ENCODE measurements at places on chromosomes 1 and 21.

- DNase-seq: no peak
Observed at GRCh38 chr21:45224189-45224938, 63.3 kb downstream of the POFUT2 start.

DNA sequence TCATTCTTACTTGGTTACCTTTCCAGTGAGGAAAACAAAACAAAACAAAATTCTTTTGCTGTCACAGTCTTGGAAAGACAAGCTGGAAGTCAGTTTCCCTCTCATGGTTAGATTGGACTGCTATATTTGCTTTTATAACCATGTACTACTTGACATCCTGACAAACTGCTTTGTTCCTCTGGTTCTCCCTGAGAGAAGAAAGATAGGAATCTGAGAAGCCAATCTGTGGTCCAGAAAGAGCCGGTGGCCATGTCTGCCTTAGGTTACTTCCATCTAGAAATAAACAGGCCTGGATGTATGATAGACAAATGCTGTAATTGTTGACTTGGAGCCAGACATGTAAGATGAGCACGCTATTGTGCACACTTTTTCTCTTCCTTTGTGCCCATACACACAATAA, 330.0 kb downstream of the BRINP3 start:
- DNase-seq: no peak

DNA sequence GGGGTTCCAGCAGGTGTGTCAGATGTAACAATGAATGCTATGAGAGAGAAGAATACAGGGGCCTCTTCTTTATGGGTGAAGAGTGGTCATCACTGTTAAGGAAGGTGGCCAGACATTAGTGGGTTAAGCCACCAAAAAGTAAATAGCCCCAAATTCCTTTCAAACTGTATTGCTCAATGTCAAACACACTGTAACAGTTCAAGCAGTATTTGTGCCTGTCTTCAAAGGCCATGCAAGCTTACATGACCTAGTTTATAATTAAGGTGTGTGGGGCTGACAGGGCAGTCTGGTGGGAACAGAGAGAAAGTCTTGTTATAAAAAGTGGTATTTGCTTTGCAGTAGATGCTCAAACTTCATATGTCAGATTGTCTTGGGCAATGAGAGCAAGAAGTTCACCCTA, 18.5 kb downstream of the CHIT1 start:
- DNase-seq: no peak

DNA sequence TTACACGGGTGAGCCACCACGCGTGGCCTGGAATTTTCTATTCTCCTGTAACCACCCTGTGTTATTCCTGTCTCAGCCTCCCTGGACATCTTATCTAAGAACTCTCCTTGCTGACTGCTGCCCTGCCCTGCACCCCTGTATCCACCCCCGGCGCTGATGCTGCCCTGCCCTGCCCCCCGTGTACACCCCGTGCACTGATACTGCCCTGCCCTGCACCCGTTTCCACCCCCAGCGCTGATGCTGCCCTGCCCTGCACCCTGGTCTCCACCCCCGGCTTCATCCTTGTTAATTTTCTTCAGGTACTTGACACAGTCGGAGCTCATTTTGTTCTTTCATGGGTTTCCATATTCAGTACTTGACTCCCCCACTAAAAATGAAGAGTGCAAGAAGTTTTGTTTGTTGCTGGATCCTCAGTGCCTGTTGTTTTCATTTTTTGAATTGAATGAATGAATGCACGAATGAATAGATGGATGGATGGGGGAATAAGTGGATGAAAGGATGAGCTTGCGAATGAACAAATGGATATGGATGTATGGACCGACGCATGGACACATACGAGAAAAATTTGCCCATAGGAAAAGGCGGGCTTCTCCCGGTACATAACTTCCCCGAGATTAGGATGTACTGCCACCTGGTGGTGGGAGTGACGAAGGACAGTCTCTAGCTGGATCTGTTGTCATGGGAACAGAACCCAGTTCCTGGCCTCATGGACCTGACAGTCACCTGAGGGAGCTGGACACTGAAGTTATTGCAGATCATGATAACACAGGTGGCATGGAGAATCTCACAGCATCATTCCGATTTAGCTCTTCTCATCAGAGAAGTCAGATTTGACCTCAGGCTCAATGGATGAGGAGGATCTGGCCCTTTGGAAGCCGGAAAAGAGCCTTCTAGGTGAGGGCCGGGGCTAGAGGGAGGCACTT, 14.9 kb downstream of the AADACL4 start:
- peak; percentile 88 for DNase-seq

DNA sequence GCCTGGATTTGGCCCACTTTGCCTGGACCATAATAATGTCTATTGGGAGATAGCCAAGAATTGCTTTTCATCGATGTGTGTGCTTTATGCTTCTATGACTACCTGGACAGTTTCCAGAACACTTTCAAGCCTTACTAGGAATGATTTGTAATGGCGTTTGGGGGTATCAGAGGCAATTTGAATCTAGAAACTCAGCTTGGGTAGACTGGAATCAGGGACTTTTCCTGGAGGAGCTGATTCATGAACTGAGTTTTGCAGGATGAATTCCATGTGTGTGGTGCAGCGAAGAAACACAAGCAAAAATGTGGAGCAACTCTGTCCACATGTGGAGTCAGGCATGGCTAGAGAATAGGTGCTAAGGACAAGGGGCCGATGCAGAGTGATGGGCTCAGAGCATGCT, 11.9 kb upstream of the TMEM61 start:
- DNase-seq: no peak

- DNase-seq: no peak
Observed at GRCh38 chr1:2999138-2999537, 22.1 kb upstream of the ACTRT2 start.

DNA sequence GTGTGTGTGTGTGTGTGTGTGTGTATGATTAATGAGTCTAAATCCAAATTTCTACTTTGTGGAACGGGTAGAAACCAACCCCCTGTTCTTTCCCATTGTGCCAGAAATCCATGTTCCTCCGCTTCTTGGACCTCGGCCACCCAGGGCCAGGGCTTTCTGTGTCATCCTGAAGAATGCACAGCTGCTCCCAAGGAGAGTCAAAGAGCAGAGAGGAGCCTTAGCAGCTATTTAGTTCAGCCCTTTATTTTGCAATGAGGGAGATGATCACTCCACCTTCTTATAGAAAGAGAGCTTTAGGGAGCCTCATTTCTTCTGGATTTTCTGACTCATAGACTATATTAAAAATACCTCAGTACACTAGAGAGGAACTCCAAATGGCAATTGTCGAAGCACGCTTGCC, 489.3 kb upstream of the VAMP3 start:
- peak; percentile 50 for DNase-seq

DNA sequence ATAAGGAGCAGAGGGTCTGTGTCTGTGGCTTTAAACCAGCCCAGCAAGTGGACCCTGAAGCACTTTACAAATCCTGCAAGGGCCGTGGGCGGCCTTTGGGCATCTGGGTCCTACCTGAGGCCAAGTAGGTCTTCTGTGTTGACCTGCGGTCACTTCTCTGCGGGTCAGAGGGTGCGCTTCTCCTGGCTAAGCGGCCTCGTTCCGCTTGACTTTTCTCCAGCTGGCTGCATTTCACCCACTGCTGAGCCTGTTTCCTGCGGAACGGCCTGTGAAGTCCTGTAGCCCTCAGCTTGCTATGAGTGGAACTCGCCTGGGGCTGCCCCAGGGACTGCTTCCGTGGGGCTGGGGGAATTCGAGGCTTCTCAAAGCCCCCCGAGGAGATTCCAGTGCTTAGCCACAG, 43.3 kb downstream of the SLC37A1 start:
- DNase-seq: no peak

GRCh38 chr1:25631750-25632485, 15.3 kb downstream of the MAN1C1 start:
- DNase-seq: no peak

DNA sequence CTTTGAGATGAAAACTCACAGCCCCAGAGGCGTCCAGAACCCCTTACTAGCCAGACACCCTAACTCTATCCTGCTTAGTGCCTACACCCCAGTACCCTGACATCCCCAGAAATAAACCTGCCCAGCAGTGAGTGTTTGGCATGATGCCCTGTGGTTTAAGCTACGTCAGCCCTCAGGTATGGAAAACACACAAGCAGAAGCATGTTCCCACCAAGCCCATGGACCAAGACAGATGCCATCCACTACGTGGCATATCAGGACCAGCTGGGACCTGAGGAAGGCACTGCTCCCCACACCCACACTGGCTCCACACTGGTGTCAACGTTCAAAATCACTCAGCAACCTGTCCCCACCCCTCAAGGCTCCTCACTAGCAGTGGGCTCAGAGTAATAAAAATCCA, 116.4 kb downstream of the SYT2 start:
- DNase-seq: peak; percentile 73

- no peak for DNase-seq
Observed at GRCh38 chr1:201144701-201145100, 9.6 kb downstream of the TMEM9 start.

DNA sequence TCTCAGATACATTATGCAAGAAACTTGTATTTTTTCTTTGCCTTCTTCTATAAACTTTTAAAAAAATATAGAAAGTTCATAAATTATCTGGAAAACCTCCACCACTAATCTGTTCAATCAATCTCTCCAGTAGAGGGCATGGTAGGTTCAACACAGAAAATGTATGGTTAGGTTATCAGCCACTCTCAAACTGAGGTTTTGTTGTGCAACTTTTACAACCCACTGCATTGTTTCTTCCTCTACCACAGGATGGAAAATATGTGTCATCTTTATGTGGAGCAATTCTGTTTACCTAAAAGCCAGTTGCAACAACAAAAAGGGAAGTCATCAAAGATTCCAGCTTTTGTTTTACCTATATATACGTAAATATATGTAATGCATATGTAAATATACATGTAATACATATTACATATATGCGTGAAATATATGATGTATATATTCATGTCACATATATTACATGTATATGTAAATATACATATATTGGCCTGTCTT, 3.0 kb upstream of the RGS2 start:
- peak; percentile 86 for DNase-seq

GRCh38 chr1:232372431-232372830, 257.5 kb downstream of the SIPA1L2 start:
- DNase-seq: no peak

GRCh38 chr1:40783001-40783905, at the start of gene KCNQ4:
KCNQ4 (plus strand) TSS chr1:40783787; CDS start chr1:40784094, 307 bp downstream.
- DNase-seq: peak; percentile 41

All from astrocyte of the hippocampus (primary cell).